ENCODE measurements at places on chromosomes 3 and 15.

DNA sequence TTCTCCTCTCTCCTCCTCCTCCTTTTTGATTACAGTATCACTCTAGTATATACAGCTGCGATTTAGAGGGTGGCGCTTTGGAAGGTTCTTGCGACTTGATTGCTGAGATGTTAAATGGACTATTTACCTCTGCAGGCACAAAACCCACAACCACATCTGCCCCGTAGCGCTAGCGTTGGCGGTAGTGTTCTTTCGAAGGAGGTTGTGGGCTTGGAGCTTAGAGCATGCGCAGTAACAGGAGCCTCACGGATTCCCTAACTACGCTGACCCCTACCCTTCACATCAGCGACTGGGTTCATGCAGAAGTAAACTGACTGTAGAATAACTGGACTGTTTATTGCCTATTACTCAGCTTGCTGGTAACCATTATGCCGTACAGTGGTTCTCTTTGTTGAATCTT, 58.0 kb downstream of the CGGBP1 start:
- DNase-seq, result no peak

- DNase-seq, result no peak
Observed at GRCh38 chr15:64164436-64164835, 1.6 kb upstream of the PPIB start.

DNA sequence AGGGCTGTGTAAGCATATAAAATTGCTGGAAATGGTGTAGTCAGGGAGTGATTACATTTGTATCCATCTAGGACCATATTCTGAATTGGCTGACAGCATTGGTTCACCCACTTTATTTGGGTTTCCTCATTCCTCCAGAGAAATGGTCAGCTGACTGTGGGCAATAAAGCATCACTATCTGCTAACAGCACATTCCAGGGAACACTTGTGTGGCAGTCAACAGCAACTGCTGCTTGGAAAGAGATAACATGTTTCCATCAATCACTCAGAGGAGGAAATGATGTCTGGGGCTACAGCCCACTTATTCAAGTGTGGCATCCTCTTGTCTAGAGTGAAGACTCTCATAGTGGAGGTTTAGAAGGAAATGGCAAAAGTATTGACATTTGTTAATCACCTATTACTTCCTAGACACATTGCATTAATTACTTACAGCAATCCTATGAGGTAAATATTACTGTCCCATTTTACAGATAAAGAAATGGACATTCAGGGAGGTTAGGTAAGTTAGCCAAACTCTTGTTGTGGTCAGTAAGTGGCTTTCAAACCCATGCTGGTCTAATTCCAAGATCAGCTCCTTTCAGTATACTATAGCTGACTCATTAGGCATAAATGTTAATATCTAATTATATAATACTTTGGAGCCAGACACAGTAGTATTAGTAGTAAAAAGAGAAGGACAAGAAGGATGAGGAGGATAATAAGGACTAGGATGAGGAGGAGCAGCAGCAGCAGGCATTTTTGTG, 247.8 kb downstream of the ALCAM start:
- DNase-seq, result no peak

- peak; percentile 100 for DNase-seq
Observed at GRCh38 chr3:184185461-184186183, 377 bp upstream of the ABCF3 start.

DNA sequence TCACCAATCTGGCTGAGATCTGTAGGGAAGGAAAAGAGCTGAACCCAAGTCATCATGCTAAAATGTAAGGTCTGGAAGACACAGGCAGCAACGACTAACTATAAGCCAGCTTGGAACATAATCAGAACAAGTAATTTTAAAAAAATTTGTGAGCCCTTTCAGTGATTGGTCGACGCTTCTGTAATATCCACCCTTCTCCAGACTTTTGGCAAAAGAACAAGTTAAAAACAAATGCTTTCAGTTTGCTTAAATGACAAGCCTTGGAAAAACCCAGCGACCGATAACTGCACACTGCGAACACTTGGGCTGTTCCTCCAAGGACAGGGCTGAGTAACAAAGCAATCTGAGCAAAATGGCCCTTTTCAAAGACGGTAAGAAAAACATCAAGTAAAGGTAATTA, 49.6 kb downstream of the PCSK6 start:
- no peak for DNase-seq

DNA sequence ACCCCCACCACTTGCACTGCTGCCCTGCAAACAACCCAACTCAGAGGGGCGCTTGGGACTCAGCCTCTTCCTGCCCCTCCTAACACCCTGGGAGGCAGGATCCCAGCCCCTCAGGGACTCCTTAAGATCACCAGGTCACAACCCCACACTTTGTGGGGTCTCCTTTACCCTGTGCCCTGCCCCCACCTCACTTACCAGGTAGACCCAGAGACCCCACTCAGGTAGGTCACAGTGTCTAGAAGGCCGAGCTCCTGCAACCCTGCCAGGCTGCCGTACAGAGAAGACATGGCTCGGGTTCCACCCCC, 9.1 kb downstream of the PLA2G4F start:
- DNase-seq, result no peak

GRCh38 chr3:78830470-78830869, 937.3 kb downstream of the ROBO1 start:
- no peak for DNase-seq

DNA sequence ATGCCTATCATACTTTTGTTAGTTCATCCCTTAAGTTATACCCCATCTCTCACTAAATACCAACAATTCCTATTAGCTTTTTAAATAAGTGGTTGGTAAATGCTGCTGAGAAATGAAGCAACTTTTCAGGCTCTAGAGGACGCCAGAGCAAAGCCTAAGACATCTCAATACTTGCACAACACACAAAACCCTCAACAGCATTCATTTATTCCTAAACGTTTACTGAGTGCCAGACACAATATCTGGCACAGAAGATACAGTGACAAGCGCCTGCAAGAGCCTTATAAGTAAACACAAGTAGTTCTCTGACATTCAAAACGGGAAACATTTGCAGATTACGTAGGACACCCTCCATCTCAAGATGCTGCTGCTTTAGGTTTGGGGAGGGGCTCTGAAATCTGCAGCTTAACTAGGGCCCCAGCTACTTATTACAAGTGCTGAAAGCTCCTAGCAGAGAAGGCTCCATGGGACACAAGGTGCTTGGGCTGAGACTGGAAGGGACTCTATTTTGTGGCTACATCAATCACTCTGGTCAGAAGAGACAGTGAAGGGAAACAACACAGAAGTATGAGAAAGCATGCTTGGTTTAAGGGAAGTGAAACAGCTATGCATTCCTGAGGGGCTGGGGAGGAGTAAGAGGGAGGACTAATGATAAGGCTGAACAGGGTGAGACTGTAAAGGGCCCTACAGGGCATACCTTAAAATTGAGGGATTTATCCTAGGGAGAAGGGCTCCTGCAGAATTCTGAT, 311.3 kb downstream of the PLCL2 start:
- no peak for DNase-seq

DNA sequence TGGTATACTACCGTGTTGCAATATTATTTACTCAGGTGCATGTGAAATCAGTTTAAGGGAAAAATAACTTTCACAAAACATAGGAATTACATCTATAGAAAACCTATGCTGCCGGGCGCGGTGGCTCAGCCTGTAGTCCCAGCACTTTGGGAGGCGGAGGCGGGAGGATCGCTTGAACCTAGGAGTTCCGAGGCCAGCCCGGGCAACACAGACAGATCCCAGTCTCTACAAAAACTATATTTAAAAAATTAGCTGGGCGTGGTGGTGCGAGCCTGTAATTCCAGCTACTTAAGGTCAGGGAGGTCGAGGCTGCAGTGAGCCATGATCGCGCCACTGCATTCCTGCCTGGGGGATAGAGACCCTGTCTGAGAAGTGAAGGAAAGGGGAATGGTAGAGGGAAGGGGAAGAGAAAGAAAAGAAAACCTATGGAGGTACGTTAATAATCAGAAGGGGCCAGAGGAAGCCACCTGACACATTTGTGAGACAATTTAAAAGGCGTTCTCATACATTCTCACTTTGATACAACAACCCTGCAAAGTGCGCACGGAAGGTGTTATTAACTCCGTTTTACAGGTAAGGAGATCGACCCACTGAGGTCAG, 456 bp upstream of the TMEM62 start:
- no peak for DNase-seq

GRCh38 chr3:87354398-87354797, 78.0 kb upstream of the POU1F1 start:
- DNase-seq, result no peak

DNA sequence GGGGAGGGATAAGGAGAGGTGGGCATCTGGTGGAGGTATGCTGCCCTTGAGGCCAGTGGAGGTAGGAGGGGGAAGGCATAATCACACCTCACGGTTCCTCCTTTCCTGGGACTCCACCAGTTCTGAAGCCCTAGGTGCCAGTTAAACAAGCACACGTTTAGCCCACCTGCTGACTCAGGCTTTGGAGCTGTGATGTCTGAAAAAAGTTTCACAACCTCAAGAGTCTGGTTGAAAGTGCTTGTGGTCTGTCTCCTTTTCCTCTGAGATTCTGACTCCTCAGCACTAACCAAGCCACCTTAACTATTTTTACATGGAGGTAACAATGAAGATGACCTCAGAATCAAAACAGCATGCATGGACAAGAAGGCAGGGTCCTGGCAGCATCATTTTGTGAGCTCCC, 23.0 kb downstream of the HPS3 start:
- no peak for DNase-seq

DNA sequence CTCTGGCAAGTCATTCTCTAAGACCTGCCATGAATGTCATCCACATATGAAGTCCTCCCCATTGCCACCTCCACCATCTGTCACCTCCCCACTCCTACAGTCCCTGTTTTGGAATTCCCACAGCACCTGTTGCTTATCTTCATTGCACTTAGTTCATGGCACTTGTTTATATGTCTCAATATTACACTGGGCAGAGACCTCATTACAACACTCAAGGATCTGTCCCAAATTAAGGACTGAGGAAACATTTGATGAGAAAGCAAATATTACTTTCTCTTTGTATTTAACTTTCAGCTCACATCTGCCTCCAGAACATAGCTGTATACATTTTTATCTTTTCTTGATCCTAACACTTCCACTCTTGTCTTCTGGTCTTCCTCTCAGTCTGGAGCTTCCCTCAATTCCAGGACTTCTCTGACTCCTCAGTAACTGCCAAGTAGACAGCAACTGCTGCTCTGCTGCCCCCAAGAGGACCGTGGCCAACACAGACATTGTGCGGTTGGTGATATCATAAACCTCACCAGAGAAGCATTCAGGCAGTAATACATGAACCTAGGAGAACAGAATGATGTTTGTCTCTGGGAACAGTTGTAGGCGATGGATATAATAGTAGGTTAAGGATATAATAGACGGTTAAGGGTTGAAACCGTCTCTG, 45.0 kb upstream of the FGF12 start:
- no peak for DNase-seq

- DNase-seq, result peak; percentile 71
Observed at GRCh38 chr15:67194171-67195114, 60.0 kb downstream of the AAGAB start.

- DNase-seq, result no peak
Observed at GRCh38 chr3:147493666-147494065, 84.5 kb downstream of the ZIC1 start.

GRCh38 chr15:57152133-57152532, 224.2 kb upstream of the CGNL1 start:
- DNase-seq, result no peak

DNA sequence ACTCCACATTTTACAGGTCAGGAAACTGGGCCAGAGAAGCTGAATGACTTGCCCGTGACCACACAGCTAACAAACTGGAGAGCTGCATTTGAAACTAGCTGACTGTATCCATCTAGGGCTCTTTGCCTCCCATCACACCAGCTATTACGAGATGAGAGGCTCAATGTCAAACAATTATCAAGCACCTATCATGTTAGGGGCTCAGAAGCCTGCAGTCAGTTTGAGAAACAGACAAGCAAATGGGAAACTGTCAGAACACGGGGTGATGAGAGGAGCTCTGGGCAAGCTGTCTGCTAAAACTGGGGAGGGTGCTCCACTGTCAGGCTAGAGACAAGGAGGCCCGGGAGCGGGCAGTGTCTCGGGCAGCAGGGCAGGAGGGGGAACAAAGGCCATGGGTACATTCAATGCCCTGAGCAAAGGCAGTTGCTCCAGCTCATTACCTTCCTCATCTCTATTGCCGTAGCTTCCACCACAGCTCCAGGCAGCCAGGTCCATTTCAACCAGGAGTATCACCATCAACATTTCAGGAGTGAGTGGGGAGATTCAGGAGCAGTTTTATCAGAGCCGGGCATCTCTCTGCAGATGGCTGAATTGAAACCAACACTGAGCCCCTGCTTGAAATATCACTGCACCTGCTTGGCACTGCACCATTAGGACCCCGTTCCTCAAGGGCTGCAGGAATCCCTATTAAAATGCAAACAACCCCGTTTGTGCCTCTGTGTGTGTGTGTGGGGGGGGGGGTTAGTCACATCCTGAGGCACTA, 122.6 kb downstream of the RAB11A start:
- DNase-seq, result no peak

- peak; percentile 67 for DNase-seq
Observed at GRCh38 chr3:52524752-52525679, 8.6 kb downstream of the NT5DC2 start.

DNA sequence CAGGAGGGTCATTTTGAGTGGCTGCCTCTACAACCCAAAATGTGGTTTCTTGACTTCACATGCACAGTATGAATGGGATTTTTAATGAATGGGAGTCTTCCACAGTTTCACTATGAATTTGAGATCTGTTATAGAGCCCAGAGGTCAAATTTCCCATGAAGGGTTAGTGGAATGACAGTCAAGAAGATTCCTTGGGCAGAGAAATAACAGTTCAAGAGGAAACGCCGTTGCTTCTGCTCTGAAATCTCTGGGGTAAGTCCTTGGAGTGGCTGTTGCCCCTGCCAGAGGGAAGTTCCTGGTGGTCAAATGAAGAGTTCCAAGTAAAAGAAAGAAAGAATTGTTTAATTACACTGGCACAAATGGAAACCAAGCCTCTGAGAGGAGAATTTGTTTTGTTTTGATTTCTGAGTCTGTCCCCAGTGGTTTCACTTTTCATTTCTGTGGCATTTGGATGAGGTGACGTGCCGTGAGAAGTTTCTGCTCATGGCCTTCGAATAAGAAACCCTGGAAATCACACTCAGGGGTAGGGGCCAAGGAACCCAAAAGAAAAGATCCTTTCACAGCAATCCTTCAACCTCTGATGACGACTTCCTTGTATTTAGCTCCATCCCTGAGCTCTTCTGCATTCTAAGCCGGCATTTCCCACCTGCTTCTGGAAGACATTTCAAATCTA, 77.5 kb upstream of the IL12A start:
- DNase-seq, result no peak

GRCh38 chr3:125591116-125591760, 4.1 kb downstream of the OSBPL11 start:
- no peak for DNase-seq

DNA sequence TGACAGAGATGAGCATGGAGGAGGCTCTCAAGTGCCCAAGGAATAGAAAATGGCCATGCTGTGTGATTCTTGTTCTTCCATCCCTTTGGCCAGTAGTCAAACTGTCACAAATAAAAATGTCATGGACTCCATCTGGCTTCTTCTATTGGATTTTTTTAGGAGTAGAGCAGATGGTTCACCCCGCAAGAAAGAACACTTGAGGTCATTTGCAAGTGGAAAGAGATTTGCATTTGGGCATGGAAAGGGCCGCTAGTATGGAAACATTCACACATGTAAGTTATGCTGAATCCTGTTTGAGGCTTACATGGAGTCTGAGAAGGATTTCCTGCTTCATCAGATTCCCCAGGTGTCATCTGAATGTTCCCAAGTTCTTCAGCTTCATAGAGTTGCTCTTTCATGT, 53.1 kb upstream of the CFAP161 start:
- DNase-seq, result no peak
